Panc1 (cell line): ENCODE measurements at places on chromosomes 7 and 10. TPM values are rescaled to one million over a fixed set of nuclear protein-coding genes. Genes with fewer than 3 reads are reported as not detected.

DNA sequence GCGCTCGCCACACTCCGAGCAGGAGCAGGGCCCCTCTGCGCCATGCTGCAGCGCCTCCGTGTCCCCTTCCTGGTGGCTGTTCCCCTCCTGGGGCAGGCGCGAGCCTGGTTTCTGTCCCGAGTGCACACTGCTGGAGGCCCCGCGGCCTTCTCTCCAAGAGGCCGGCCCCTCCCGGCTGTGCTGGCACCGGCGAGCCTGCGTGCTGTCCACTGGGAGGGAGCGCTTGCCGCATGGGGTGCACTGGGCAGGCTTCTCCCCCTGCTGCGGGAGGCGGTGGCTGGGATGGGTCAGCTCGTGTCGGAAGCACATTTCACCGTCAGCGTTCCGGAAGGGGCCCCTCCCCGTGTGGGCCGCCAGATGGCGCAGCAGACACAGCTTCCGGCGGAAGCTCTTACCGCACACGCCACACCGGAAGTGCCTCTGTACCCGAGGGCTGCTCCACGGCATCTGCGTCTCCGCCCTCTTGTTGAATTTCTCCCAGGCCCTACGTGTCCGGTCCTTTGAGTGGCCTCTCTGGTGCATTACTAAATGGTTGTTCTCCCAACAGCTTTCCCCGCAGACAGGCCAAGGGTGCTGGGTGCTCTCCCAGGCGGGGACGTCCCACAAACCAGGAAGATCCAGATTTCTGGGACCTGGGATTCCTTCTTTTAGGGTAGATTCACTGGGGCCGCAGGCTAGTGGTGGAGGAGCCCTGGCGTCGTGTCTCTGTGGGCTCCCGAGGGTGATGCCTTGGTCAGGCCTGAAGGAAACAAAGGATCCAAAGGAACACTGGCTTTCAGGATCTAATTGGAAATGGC is 18.7 kb downstream of the ZNF786 start:
- no peak for DNase-seq

GRCh38 chr10:78266741-78267469 is 233.2 kb downstream of the RPS24 start:
- no peak for DNase-seq

- no peak for DNase-seq
These were observed 162.2 kb downstream of the ARHGAP21 start for GRCh38 chr10:24561453-24561852.

DNA sequence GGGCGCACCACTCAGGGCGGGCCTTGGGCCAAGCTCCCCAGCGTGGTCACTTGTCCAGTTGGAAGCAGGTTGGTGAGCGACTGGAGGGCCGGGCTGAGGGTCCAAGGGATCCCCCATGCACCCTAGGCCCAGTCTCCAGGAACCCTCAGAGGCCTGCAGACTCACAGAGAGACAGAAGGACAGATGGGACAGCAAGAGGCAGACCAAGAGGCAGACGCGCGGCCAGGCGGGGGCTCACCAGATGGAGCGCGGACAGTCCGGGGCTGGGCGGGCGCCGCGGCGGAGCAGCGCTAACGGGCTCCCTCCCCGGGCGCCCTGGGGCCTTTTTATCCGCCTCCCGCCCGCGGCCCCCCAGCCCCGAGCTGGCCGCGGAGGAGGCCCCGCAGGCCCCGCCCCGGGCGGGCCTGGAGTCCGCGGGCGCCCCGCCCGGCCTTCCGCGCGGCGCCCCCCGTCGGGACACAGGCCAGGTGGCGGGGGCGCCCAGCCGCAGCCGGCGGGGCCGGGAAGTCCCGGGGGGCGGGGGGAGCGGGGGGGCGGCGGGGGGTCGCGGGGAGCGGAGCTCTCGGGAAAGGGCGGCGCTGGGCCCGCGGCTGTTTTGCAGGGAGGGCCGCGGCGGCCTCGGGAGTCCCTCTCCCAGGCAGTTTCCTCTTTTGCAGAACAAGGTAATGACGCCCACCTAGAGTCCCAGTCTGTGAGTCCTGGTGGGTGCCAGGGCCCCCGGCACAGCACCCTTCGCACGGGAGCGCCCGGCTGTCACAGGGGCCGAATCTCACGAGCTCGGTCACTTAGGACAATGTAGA is at the start of gene LOXL4:
Gene LOXL4 (minus strand): TSS at position 301 of the 800 bp plus-strand sequence. CDS start 5,175 bp downstream, outside the sequence.
- no peak for DNase-seq

- no peak for DNase-seq
These were observed 249.3 kb upstream of the KCND2 start for GRCh38 chr7:120023494-120024167.

DNA sequence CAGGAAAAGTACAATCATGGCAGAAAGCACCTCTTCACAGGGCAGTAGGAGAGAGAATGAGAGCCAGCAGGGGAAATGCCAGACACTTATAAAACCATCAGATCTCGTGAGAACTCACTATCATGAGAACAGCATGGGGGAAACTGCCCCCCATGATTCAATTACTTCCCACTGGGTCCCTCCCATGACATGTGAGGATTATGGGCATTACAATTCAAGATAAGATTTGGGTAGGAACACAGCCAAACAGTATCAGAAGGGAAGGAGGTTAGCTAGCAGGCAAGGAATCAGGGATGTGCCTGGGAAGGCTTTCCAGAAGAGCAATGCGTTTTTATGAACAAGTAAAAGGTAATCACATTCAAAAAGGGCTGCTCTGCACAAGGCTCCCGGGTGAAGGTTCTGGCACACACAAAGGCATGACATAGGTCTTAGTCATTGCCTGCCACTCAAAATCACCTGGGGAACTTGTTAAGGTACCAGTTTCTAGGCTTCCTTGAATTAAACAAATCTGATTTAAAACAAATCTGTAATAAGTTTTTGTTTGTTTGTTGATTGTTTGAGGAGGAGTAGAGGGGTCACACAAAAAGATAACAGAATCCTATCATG is 40.9 kb downstream of the BMPER start:
- no peak for DNase-seq

DNA sequence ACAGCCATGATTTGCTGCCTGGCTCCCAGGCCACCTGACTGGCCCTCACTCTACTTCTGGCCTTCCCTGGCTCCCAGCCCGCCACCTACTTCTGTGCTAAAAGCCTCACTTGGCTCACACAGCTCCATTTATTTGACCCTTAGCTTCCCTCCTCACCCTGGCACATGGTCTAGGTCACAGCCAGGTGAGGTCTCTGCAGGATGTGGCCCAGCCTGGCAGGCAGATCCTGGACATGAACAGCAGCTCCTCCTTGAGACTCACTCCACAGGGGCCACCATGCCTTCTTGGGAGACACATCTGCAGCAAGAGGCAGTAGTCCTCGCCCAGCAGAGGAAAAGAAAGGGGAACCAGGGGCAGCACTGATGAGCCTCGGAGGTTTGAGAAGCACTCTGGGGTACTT is 64.6 kb downstream of the GRID1 start:
- no peak for DNase-seq

DNA sequence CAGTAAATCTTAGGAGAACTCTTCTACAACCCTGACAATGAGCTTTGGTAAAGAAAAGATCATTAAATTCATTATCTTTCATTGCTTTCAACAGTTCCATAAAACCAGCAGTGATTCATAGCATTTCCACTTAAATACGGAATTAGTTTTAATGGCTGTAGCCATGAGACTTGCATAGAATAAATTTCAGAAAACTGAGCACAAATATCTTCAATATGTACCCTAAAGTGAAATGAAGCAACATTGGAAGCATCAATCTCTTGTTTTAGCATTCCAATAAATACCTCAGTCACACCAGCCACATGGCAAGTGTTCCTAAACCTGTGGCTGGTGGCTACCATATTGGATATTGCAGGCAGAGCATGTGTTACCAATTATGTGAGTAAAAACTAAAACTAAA is 3.6 kb upstream of the RARRES2 start:
- no peak for DNase-seq

- no peak for DNase-seq
These were observed 276.7 kb downstream of the PARD3 start for GRCh38 chr10:34538281-34538829.

- DNase-seq, result no peak
These were observed 143.1 kb downstream of the DPP6 start for GRCh38 chr7:154195266-154195665.

DNA sequence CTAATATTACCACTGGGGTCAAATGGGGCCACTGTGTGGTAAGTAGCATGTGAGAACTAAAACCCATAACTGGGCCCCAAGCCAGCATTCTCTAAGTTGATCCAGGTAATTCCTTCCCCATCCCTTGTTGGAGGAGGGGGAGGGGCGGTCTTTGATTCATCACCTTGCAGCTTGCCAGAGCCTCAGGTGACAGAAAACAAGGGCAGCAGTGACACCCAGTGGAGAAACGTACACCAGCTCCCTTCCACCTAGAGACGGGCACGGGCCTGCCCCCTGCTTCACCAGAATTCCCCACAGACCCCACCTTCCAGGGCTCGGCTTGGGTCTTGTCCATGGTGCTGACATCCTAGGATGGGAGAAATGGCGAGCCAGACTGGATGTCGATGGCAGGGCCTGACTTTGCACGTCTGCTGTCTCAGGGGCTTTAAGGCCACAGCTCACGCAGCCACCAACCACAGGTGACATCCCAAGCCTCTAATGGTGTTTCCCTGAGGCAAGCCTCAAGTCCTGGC is 102.0 kb downstream of the STRA8 start:
- peak; percentile 25 for DNase-seq

- DNase-seq, result no peak
These were observed 50.2 kb downstream of the FRMPD2 start for GRCh38 chr10:48224296-48224695.

DNA sequence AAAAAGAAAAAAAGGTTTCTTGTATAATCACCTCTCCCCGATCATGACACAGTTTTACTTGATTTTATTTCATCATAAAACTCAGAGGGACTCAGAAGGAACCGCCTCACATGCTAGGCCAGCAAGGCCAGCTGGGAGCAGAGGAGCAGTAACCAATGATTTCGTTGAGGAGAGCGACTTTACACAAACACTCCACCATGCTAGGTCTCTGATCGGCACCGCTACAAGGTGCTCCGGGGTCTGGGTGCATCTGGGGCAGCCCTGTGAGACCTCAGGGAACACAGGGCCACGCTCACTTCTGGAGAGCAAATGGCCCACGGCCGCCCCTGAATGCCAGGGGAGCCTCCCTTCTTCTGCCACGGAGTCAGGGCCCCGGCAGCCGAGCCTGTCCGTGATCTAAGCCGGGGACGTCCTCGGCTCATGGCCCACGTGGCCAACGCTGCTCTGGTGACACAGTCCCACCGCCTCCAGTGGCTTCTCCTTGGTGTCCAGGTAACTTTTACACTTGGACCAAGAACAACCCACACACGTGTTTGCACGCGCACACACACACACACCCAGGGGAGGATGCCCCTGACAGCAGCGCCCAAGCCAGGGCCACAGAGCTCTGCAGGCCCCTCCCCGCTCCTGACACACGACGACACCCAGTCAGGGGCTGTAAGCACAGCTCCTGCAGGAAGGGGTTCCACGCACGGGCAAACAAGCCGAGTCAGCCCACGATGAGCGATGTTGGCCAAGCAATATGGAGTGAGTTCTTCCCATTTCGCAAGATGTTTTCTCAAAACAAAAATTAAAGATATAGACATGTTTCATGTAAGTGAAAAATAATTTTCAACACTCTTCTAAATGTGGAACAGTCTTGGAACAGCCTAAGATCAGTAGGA is 332.3 kb downstream of the DNAJB6 start:
- no peak for DNase-seq

GRCh38 chr7:80686576-80686975 is 48.1 kb downstream of the CD36 start:
- DNase-seq, result no peak

- no peak for DNase-seq
These were observed 69.7 kb downstream of the VWA2 start for GRCh38 chr10:114308531-114309363.

- DNase-seq, result no peak
These were observed 131.5 kb upstream of the SP8 start for GRCh38 chr7:20918156-20918555.

GRCh38 chr7:81957517-81957916 is 187.7 kb upstream of the HGF start:
- DNase-seq, result no peak

GRCh38 chr10:74049955-74050354 is 52.0 kb downstream of the VCL start:
- DNase-seq, result no peak

GRCh38 chr7:126495001-126495400 is 757.7 kb downstream of the GRM8 start:
- DNase-seq, result no peak

DNA sequence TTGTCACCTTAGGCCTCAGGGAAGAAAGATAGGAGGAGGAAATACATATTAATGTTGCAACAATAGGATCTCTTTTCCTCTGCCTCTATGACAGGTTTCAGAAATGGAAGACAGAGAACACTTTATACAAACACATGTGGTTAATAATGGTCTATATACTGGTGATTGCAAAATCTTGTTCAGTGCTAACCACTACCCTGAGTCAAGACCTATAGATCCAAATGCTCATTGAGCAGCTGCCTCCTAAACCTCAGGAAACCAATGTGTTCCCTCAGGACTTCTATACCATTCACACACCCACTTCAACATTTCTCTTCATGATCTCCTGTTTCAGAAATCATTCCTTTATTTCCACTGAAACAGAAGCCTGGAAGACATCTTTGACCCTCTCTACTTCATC is 32.5 kb upstream of the VWDE start:
- DNase-seq, result no peak

- DNase-seq, result no peak
These were observed 152.1 kb downstream of the LHFPL3 start for GRCh38 chr7:104480529-104480928.

- no peak for DNase-seq
These were observed 92.2 kb upstream of the GNA12 start for GRCh38 chr7:2936301-2936700.

- DNase-seq, result no peak
These were observed 25.6 kb downstream of the PRF1 start for GRCh38 chr10:70576803-70577517.

KLF14 gene
- total RNA-seq, result 0.39 TPM

C7orf33 gene
- total RNA-seq, result not detected

ZNF239 gene
- total RNA-seq, result 18.5 TPM

ABCA13 gene
- 1.7 TPM for total RNA-seq

FFAR4 gene
- total RNA-seq, result 0.92 TPM

ENKUR gene
- 0.13 TPM for total RNA-seq

FAM25G gene
- total RNA-seq, result not detected

DENND2A gene
- total RNA-seq, result 1.4 TPM

PIK3CG gene
- 0.13 TPM for total RNA-seq

NPTX2 gene
- 0.15 TPM for total RNA-seq
